Foreskin melanocyte (primary cell): ENCODE measurements at places on chromosomes 12 and 14.

DNA sequence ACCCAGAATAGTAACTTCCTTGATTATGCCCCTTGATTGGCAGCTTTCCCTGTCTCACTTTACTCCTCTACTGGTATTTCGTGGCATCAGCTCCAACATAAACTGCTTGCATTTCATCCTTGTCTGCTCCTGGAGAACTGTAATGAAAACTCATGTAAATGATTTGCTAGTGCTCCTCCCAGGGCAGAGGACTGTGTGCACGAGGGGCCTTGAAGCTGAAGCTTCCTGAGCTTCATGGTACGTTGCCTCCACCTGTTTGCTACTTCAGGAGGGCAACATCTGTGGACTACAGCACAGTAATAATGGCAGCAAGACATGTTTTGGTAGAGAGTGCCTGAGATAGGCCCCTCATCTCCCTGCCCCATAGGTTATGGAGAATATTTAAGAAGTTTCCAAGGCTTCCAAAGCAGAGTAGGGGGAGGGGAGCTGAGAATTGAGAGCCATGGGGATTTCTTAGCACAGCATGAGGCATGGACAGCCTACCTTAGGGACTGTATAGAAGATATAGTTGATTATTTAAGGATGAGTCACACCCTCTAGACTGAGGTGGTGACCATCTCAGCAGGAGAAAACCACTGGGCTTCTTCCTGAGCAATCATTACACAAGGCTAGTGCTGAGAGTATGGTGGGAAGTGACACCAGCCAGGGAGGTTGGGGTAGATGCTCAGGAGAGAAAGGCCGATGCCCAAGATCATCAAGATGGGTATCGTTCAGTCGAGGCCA is 29.5 kb downstream of the CCDC198 start:
- DNase-seq, result no peak

- DNase-seq, result peak; percentile 11
These were observed 415.5 kb downstream of the PCNX1 start for GRCh38 chr14:71322655-71323250.

DNA sequence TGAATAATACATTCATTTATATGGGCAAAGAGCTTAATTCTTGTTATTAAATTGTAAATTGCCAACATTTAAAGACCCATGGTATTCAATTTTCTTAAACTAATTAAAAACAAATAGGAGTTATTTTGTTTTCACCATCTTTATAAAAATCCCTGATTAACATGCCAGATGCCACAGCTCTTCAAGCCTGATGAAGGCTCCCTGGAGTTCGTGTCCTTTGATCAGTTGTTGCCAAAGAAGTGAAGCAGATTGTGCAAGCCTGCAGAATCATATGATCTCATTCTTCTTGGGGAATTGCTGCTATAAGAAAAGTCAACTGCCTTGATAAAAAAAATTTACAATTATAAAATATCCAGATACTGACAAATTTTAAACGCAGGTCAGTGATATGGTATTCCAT is 288.3 kb upstream of the PPFIA2 start:
- DNase-seq, result no peak

DNA sequence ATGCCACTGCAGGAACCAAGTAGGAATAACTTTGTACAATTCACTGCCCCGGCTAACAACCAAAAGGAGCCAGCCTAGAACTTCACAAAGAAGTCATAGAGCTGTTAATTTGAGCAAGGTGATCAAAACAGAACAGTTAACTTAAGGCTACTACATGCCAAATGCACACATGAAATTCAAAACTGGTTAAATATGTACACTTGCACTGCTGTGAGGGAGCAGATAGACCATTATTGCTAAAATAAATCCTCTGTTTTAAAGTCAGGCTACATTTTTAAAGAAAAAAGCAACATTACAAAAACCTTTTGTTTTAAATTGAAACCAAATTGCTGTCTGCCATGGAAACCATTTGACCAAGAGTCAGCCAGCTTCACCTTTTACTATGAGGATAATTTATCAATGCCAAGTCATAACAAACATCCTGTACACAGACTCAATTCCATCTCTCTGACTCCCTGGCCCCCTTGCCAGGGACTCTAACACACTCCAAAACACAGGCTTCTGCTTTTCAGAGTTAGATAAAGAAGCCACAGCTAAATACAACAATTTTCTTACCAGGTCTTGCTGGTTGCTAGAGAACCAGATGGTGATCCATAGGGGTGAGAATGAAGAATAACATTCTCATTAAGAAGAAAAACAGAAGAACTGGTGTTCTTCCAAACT is 84.0 kb downstream of the LRP6 start:
- DNase-seq, result peak; percentile 29

GRCh38 chr12:120642826-120643225 is 2.4 kb downstream of the CABP1 start:
- no peak for DNase-seq

DNA sequence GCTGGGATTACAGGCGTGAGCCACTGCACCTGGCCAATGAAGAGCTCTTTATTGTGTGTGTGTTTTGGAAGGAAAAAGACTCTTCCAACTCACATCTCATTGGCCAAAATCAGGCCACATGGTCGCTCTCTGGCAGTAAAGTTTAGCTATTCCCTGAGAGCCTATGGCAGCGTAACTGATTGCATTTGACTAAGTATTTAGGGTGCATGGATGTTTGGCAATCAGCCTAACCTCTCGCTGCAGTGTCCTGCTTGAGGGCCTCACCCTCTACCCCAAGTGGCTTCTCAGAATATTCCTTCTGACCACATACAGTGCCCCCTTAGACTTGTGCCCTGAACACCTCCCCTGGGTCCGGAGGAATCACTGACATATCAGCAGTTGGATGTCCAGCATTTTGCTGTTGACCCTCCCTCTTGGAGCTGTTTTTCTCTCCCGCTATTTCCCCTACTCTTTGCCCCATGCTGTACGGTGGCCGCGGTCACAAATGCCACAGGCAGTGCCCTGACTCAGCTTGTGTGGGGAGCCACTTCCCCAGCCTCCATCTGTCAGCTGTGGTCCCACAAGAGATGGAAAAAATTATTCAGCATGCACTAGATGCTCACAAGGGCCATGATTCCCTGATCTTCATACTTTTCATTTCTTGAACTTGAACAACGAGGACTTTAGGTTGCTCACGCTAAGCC is 9.5 kb downstream of the PHETA1 start:
- no peak for DNase-seq

DNA sequence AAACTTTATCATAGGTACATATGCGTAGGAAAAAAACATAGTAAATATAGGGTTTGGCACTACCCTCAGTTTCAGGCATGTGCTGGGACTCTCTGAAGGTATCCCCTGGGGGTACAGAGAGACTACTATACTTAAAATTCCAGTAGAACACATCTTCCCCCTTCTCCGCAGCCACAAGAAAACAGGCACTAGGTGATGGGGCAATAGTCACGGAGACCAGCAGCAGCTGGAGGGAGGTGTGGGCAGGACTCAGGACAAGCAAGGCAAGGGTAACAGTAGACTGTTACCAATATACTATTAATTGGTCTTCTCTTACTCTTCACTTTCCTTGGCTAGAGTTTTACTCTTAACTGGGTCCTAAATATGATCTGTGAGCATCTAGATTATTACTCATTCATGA is 4.6 kb upstream of the PAPOLA start:
- no peak for DNase-seq

DNA sequence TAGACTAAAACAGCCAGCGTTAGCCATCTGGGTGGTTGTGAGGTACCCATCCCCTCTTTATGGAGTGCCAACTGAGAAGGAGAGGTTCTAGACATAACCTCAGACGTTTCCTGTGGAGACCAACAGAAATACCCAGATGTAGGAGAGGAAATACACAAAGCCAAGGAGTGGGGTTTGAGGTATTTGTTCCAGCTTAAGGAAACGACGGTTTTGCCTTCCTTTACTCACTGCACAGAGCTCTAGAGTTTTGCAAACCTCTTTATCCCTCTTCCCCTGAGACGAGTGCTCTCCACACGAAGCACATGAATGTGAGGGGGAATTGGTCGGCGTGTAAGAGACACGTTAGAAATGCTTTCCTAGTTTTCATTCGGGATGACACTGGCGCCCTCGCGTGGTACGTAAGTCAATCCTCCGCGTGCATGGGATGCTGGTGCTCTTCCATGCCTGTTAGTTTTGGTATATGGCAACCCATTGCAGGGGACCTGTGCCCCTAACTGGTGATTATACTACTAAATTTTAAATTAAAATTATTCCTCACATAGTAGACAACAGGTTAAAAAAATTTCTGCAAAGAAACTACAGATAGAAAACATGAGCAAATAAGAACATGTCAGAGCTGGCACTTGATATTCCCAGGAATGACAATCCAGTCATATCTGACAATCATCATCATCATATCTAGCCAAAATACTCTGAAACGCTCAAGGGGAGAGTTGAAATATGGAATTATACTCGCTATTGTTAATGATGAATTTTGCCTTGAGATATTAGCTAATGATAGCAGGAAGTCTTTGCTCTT is 121.7 kb downstream of the PPM1H start:
- DNase-seq, result peak; percentile 50
